Heart left ventricle (tissue), 16 donors: ENCODE measurements at places on chromosomes 11 and 22. TPM values are rescaled to one million over a fixed set of nuclear protein-coding genes. Genes with fewer than 3 reads are reported as not detected.

DNA sequence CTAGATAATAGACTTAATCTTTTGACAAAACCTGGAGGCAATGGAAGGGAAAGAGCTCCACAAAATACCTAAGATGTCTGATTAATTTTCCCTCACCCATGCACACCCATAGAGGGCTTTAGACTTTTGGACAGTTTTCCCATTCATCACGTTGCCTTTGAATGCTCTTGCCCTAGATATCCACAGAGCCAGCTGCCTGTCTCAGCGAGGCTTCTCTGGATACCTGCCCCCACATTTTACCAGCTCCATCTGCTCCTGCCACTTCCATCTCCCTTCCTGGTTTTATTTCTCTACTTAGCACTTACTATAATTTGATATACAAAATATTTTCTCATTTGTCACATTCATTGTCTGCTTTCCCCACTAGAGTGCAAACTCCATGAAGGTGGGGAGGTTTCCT lies 136.8 kb downstream of the FDX1 start:
- no peak for DNase-seq

DNA sequence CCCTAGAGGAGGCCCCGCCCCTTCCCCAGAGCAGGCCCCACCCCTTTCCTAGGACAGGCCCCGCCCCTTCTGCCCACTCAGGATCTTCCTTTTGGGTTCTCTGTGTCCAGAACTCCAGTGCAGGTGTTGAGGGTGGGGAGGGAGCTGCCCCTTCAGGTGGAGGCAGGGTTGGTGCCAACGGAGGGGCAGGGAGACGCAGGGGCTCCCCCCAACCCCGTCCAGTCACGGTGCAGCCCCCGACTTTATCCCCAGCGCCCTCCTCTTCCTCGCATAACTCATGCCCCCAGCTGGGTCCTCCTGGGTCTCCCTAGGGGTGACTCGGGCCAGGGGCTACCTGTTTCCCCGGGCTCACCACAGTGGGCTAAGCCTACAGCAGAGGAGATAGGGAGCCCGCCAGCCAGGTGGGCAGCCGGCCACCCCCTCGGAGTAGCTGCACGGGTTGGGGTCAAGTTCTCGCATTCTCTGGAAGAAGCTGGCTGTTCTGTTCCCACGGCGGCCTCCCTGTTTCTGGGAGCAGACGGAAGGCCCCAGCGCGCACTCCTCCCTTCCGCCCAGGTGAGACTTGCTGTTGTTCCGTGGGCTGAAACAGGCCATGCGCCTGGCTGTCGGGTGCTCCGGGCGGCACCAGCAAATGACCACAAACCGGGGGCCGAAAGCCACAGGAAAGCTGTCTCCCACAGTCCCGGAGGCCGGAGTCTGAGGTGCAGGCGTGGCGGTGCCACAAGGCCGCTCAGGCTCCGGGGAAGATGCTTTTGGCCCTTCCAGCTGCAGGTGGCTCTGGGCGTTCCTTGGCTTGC lies 38.9 kb downstream of the MUC2 start:
- DNase-seq, result no peak

The KIRREL3 gene
- 1.3 TPM for total RNA-seq

The PRG3 gene
- total RNA-seq, result not detected
